Cortex of kidney (tissue), 1 donor: ENCODE measurements at places on chromosomes 13 and 19.

DNA sequence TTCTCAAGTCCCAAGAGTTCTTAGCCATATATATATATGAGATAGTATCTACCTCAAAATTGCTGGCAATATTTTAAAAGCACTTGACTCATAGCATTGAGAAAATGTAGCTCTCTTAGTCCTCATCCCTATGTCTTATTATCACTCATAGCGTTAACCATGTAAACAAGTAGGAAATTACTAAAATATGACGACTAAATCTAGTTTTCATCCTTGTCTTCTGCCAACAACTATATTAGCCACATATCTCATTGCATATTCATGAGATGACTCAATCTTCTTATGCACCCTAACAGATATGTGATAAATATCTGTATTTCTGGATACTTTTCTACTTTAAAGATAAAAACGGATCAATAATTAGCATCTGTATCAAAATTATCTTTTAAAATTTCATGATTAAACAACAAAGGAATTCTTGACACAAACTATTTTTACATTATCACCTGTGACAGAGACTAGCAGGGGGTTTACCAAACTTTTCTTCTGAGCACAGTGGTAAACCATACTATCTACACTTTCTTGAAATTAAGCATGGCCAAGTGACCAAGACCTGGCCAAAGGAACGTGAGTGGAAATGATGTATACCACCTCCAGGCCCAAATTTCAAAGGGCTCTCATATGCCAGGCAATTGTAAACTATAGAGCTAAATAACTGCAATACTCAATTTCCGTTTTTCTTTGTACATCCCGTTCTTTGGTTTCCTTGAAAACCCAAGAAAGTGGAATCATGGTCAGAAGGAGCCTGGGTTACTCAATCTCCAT is 45.7 kb downstream of the ZC3H13 start:
- DNase-seq: no peak

- no peak for DNase-seq
Observed at GRCh38 chr19:6161271-6161850, 25.9 kb downstream of the ACSBG2 start.

- DNase-seq: no peak
Observed at GRCh38 chr19:1630012-1630411, 22.4 kb downstream of the TCF3 start.

DNA sequence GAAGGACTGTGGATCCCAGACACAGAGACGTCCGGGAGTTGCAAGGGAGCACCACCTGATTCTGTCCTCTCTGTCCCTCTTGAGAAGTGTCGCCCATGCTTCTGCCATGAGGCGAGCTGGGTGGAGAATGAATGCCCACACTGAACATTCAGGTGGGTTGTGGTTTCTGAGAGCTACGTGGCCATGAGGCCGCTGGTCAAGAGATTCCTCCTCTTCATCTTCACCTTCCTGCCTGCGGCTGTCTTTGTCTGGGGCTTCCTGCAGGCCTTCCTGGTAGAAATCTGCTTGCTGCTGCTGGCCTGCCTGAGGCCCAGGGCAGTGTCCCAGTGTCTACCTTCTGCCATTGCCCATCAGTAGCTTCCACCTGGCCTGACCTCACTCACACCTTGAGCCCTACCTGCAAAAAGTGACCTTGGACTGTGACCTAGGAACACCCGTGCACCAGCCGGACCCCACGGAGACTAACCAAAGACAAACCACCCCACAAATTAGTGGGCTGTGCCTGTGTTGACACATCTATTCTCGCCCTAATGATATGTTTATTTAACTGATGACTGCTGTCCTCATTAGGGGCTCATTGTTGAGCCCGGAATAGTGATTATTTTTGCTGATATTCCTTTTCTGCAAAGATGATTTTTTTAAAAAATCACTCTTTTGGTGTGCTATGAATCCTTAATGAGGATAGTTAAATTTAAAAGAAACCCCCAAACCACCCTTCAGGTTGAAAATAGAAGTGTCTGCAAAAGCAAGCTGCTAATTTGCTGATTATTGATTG is 38.7 kb upstream of the ZNF536 start:
- DNase-seq: no peak

- DNase-seq: no peak
Observed at GRCh38 chr13:66378894-66379293, 851.2 kb downstream of the PCDH9 start.

DNA sequence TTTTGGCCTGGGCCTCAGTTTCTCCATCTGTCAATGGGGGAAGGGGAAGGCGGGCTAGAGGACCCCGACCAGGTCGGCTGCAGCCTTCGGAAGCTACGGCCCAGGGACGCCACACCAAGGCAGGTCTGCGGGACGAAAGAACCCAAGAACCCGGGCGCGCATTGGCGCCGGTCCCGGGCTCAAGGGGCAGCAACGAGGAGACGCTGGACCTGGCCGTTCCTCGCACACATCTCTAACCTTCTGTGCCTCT is 739 bp upstream of the ILF3 start:
- DNase-seq: no peak

- no peak for DNase-seq
Observed at GRCh38 chr19:28619816-28620429, 593.0 kb downstream of the UQCRFS1 start.

GRCh38 chr19:41351339-41352245 is 2.1 kb downstream of the TGFB1 start:
- DNase-seq: no peak

DNA sequence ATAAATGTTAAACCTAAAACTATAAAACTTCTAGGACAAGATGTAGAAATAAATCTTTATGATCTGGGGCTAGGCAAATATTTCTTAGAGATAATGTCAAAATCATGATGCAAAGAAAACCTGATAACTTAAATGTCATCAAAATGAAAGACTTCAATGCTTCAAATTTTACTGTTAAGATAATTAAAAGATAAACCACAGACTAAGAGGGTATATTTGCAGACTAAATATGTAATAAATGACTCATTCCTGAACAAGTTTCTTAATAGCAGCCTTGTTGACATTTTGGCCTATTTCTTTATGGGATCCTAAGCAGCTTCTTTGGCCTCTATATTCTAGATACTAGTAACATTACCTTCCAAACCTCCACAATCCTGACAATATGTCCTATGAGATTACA is 2878.3 kb upstream of the PCDH20 start:
- no peak for DNase-seq

- no peak for DNase-seq
Observed at GRCh38 chr13:23792680-23793079, 96.5 kb downstream of the MIPEP start.

GRCh38 chr19:14770136-14770535 is 8.2 kb downstream of the ADGRE2 start:
- no peak for DNase-seq

DNA sequence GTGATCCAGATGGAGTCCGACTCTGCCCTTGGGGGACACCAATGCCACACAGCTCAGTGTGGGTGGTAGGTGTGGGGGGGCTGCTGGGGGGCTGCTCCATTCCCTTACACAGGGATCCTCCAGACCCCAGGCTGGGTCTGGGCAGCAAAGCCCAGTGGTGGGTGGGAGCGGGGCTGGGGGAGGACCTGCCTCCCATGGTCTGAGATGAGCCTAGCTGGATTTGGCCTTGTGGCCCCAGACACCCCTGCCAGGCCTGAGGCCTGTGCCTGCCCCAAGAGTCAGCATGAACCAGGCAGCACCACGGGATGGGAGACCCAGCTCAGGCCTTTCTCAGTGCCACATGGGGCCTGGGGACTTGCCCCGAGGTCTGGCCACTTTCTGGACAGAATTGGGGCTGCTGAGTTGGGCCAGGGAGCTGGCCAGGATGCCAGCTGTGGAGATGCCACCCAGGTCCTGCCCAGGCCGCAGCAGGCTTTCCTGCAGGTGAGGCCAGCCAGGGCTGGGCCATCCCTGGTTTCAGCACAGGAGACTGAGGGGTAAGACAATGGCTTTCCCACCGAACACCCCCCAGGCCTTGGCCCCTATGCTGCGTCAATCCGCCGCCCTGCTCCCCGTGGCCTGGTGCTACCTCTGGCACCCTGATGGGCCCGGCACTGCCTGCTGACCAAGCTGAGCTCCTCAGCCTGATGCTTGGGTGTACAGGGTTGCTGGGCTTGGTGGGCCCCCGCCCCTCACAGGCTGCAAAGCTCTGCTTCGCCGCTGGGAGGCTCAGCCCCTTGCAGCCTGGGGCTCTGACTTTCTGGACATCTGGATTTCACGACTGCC is 24.2 kb downstream of the CEBPG start:
- no peak for DNase-seq

DNA sequence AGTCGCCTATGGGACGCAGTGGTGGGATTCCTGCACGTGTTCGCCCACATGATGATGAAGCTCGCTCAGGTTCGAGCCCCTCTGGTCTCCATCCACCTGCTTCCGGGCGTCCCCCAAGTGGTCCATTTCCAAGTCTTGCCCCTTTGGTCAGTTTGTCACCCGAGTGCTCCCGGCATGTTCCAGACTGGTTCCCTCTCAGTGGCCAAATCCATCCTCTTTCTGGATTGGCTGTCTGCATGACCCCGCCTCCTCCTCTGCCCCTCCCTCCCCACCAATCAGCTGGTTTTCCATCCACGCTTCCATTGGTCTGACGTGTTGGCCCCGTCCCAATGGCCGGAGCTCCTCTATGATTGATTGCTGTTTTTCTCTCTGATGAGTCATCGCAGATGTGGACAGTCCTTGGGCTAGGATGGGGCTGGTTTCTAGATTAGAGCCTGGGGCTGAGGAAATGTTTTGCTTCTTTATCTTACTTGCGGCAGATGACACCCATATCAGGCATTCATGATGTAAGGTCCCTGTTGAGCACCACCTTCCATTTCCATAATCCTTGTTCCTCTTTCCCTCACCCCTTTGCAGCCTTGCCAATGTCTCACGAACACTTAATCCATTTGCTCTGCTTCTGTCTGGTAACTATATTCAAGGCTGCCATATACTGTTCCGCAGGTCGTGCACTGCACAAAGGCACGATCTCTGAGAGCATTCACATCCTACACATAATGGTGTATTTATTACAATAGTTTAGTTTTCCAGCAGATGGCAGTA is 73.8 kb downstream of the MAP4K1 start:
- no peak for DNase-seq

DNA sequence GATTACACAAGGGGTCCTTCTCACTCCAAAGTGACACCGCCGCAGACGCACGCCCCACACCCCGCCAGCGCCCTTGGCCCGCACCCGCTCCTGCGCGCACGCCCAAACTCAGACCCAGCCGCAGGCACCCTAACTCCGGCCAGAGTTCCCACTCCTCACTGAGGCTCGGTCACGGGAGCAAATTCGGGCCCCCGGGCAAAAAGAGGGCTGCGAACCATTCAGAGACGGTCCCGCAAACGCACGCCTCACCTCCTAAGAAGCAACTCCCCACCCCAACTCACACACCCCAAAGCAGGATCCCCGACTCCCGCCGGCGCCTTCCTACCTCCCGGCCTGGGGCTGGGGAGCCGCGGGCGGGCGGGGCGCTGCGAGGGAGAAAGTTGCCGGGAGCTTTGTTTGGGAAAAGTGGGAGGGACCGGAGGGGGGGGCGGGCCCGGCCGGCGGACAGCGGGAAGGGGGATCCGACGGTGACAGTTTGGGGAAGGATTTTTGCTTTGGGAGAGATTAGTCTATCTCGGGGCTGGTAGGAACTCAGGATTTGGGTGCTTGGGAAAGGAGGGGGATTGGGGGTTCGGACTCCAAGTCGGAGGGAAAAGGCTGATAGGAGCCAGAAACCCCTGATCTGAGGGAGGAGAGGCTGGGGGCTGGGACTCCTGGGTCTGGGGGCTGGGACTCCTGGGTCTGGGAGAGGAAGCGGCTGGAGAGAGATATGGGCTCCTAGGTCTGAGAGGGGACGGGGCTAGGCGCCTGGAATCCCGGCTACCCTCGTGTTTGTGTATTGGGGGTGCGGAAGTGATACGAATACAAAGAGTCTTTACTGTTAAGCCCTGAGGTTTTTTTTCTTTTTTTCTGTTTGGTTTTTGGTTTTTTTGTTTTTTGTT is at the start of gene TEAD2:
TSS of gene TEAD2 (minus strand) at position 369 of the 881 bp plus-strand sequence. CDS start 2,341 bp downstream, outside the sequence.
- no peak for DNase-seq

GRCh38 chr13:92602560-92602959 is 624.0 kb upstream of the GPC6 start:
- no peak for DNase-seq

GRCh38 chr19:15296841-15297415 is 35.4 kb downstream of the BRD4 start:
- no peak for DNase-seq

- DNase-seq: no peak
Observed at GRCh38 chr13:27504128-27504867, 53.9 kb upstream of the MTIF3 start.

- DNase-seq: no peak
Observed at GRCh38 chr19:11872624-11873023, 15.0 kb upstream of the ZNF69 start.

DNA sequence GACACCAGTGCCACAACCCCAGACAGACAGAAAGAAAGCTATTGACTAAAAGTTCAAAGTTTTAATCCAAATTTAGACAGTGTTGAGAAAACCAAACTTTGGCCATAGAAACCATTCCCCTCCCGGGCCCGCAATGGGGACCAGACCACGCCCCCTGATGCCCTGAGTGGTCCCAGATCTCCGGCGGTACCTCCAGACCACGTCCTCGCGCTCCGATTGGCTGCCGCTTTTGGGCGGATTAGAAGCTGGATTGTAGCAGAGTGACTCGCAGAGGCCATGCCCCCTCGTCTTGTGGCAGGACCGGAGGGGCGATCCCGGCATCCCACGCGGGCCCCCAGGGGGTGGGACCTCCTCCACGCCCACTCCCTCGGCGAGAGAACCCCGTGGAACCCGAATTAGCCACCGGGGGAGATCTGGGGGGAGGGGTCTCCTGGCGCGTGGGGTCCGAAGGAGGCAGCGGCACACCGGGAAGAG is 797 bp upstream of the HSD17B14 start:
- DNase-seq: no peak

- DNase-seq: no peak
Observed at GRCh38 chr19:39128516-39129079, 3.0 kb downstream of the PAK4 start.

DNA sequence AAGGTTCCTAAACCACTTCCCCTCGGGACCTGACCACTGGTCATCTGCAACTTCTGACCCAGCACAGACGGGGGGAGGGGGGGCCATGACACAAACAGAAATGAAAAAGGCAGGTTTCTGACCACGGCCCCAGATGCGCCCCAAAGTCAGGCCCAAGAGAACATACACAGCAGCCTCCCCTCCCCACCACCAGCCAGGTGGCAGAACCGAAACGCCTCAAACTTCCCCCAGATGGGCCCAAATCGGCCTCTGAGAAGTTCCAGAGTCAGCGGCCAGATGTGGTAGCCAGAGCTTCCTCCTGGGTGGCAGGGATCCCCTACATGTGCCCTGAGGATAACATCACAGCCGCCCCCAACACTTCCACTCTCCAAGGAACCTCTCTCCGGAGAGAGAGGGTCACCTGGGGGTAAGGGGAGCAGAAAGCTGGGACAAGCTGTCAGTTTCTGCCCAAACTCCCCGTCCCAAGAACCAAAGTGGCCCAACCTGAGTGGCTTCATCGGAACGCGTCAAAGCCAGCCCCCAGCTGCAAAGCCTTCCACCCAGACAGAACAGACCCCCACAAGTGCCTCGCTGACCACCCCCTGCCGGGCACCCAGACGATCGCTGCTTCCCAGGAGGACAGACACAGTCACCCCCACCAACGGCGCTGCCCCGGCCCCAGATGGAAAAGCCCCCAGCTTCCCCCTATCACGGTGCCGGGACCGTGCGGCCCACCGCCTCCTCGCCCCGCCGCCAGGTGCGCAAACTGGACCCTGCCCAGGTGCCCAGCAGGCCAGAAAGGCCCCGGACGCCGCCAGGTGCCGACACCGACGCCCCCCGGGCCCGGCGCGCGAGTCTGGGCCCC is 800 bp downstream of the ELL start:
- DNase-seq: no peak

GRCh38 chr13:43720780-43721397 is 65.9 kb downstream of the ENOX1 start:
- no peak for DNase-seq

GRCh38 chr19:18091217-18091608 is 4.5 kb upstream of the IL12RB1 start:
- DNase-seq: no peak
